ENCODE measurements at places on chromosomes 2 and 18.

- DNase-seq: no peak
Observed at GRCh38 chr2:237732790-237733381, 65.7 kb upstream of the RBM44 start.

- no peak for DNase-seq
Observed at GRCh38 chr2:12861344-12861930, 144.7 kb downstream of the TRIB2 start.

- DNase-seq: no peak
Observed at GRCh38 chr18:8423051-8423557, 186.1 kb upstream of the RAB12 start.

GRCh38 chr2:64329848-64330247, 124.1 kb upstream of the LGALSL start:
- DNase-seq: no peak

- no peak for DNase-seq
Observed at GRCh38 chr2:240623531-240624010, 1.7 kb upstream of the GPR35 start.

Measured in NCI-H748 treated with DMSO at 0.1 percent for 48 hours (cell line).